ENCODE measurements at places on chromosomes 16 and 17.

DNA sequence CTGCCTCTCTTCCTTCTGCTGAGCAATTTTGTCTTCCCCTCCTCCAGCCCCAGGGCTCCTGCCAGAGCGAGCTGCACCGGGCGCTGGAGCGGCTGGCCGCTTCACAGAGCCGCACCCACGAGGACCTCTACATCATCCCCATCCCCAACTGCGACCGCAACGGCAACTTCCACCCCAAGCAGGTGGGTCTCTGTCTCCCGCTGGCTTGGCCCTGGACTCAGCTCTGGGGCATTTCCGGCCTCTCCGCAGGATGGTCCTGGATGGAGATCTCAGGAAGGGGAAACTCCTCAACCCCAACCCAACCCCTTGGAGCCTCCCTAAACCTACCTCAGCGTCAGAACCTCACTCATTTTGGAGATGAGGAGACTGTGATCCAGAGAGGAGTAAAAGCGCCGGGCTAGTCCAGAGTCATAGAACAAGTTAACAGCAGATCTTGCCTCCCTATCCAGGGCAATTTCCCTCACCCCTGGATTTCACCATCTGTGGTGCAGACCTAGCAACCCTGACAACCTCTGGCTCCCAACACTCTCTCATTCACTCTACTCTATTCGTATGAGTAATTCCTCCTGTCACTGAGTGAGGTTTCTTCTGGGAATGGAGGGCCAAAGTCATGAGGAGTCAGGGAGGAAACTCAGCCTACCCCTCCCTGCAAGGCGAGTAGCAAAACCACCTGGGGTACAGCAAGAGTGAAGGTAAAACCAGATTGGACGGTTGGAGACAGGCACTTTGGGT lies 10.8 kb downstream of the IGFBP4 start:
- no peak for DNase-seq

- peak; percentile 7 for DNase-seq
Observed at GRCh38 chr16:49890876-49891275, 35.0 kb upstream of the ZNF423 start.

DNA sequence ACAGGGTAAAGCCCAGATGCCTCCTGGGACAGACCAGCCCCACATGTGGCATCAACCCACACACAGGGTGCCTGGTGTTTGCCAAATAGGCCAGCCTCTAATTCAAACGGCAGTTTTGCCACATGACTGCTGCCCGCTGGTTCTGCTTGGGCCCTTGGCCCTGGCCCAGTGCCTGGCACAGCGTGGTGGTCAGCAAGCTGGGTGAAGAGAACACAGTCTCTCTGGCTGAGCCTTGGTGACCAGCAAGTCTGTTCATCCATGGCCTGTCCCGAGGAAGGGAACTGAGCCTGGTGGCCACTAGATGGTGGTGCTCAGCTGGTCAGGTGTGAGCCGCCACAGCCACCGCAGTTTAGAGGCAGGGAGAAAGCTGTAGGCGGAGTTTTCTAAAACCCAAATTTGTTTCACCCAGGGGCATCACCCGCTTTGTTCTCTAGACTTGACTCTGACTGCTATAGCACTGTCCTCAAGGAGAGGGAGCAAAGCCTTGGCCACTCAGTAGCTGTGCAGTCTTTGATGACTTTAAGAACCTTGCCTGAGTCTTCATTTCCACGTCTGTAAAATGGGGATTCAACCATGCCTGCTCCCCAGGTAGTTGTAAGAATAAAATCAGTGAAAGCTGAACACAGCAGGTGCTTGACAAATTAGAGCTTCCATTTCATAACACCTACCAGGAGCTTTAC lies 4.7 kb upstream of the GFAP start:
- peak; percentile 93 for DNase-seq

DNA sequence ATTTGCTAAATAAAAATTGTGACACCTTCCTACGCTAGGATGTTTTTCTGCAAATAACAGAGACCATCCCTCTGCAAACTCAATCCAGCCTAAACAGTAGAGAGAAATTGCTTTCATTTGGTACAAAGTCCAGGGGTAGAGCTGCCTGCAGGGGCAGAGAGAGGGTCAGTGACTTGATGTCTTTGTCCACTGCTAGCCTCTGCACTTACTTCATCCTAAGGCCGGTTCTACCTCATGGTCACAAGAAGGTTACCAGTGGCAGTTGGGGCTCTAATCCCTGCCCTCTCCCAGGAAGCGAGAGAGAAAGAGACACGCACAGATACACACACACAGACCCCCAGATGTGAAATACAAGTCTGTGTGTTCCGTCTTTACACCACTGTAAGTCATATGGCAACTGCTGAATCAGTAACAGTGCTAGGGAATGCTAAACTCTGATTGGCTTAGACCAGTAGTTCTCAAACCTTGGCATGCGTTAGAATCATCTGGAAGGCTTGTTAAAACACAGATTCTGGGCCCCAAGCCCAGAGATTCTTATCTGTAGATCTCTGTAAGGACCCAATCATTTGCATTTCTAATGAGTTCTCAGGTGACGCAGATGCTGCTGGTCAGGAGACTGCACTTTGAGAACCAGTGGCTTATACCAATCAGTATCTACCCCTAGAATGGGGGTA lies 13.1 kb upstream of the LPCAT2 start:
- DNase-seq = no peak

All from DMS53 (cell line).